ENCODE measurements at places on chromosomes 1 and 21.
A peak's percentile ranks its signal among the peaks of the same experiment; 100 is the strongest.

GRCh38 chr1:91884459-91885212 is 1.3 kb downstream of the TGFBR3 start:
- peak; percentile 58 for DNase-seq

DNA sequence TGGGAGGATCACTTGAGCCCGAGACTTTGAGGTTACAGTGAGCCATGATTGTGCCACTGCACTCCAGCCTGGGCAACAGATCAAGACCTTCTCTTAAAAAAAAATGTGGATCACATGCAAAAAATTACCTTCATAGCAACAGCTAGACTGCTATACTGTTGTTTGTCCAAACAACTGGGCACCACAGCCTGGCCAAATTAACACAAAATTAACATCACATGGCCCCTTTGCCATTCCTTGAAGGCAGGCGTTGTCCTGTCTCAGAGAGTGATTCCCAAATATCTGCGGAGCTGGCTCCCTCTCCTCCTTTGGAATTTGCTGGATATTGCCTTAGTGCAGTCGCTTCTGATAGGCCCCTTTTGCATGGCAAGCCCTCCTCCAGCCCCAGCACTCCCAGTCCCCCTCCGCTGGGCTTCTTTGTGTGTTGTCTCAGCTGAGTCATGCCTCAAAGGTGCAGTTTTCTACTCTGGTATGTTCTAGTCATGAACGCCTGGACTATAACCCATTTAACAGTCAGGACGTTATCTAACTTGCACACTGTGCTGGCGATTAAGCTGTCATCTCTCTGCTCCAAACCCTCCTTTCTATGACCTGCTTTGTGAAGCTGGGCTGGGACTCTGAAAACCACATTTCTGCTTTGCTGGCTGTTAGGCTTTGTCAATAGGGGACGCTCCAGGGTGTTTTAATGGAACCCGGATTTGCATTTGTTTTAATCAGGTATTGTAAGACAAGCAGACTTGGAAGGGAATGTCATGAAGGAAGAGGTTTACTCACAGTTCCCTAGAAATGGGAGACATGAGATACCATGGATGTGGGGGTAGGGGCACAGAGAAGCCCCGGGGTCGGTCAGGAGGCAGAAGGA is 20.1 kb upstream of the HPCAL4 start:
- no peak for DNase-seq

DNA sequence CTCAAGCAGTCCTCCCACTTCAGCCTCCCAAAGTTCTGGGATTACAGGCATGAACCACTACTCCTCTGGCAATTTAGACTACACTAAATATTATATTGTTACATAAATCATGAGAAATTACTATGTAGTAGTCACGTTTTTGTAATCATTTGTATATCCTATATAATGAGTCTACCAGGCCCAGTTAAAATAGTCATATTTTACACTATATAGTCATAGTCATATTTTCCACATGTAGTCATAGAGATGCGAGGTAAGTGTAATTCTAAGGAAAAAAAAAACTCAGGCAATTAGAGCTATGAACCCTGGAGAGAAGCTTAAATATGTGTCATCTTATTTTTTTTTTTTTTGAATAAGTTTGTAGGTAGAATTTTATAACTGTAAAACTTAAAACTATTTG is 90.0 kb downstream of the FNBP1L start:
- no peak for DNase-seq

DNA sequence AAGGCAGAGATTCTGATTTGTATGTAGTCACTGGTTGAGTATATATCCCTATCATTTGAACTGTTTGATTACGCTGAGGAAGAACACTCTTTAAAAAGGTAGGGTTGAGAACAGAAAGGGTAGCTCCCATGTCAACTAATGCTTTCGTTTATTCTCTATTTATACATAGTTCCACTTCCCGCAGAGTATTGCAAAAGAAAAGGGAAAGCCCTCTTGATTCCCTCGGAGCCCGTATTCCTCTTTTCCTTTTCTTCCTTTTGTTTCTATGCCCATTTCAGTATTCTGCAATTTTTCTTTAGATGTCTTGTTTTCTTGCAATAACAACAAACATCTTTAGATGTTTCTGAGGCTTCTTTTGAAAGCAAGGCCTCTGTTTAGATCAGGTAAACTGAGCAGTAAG is 78.2 kb downstream of the DNTTIP2 start:
- no peak for DNase-seq

DNA sequence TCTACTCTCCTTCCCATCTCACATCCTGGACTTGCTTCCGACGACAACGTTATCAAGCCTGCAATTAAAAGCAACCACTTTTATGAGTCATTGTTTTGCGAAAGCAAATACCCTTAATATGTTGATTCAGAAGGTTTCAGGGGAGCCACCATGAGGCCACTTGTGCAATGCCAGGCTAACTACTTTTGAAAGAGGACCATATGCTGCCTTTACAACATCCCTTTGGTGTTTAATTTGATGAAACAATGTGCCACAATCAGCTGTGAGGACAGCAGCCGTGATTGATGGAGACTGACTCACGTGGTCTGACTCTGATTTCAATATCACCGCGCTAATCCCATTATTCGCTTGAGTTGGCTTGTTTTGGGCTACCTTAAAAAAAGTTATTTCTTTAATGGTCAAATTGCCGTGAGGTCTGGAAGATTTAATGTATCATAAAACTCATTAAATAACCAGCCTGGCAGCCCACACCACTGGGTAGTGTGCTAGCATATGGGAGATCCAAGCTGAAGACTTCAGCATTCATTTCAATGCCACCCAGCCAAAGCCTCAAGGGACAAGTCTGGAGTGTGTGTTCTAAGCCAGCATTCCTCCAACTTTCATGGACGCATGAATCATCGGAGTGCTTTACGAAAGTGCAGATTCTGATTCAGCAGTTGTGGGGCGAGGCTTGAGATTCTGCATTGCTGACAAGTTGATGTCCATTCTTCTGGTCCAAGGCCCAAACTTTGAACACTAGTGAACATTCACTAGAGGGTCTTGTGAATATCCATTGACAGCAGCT is 73.3 kb upstream of the PAXBP1 start:
- DNase-seq = no peak
